ENCODE measurements at places on chromosomes 3 and 15.

GRCh38 chr15:42911058-42911592, 9.5 kb downstream of the TTBK2 start:
- no peak for DNase-seq

GRCh38 chr3:47251689-47252088, 30.9 kb downstream of the KIF9 start:
- DNase-seq: no peak

- peak; percentile 74 for DNase-seq
Observed at GRCh38 chr3:187856555-187856954, 111.3 kb upstream of the BCL6 start.

GRCh38 chr3:22569570-22569969, 633.6 kb upstream of the UBE2E2 start:
- no peak for DNase-seq

DNA sequence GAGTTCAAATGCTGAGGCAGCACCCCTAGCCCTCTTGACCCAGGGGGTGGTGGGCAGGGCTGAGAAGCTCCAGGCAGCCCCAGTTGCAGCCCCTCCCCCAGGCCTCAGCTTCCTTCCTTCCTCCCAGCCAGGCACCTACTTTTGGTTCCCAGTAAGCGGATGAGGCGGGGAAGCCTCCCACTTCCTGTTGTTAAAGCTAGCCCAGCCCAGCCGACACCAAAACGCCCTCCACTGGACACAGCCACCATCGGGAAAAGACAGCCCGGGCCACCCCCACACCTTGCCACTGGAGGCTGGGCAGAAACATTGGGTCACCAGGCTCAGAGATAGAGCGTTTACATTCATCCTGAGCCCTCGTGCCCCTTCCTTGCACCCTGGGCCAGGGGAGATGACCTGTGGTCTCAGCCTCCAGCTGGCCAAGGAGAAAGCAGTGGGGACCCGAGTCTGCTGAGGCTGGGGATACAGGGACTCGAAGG, 3.5 kb downstream of the DUSP7 start:
- peak; percentile 95 for DNase-seq

DNA sequence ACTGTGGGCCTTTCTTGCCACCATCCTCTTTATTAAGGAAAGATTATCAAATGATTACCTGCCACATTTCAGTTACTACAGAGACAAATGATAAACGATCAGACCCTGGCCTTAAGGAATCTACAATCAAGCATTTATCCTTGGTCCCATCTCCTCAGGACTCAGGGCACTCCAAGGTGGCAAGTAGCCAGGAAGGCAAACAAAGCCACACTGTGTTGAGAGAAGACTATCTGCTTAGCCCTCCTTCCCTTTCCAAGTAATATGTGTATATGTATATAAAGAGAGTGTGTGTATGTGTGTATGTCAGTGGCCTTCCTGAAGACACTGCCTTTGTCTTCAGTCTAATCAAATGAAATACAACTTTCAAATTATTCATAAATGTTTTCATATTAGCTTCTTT, 490.1 kb upstream of the ATP11B start:
- no peak for DNase-seq

GRCh38 chr15:77120576-77120975, 49.7 kb upstream of the TSPAN3 start:
- DNase-seq: no peak

DNA sequence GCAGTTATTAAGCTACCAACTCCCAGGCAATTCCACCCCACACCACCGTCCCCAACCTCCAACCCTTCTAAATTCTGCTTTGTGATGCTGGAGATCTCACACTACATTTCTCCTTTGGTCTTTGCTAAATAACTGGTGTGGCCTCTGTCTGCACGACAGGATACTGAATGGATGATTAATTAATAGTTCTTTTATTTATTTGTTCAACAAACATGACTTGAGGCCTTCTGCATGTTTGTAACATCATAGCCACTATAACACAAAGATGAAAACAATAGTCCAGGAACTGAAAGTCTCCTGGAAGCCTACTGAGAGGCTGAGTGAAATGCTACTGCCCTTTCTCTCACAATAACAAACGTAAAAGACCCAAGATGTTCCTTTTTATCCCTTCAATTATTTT, 609.5 kb upstream of the UBE2E2 start:
- DNase-seq: no peak

- DNase-seq: no peak
Observed at GRCh38 chr15:96123028-96123400, 207.5 kb upstream of the NR2F2 start.

- DNase-seq: no peak
Observed at GRCh38 chr3:51709675-51710074, 2.8 kb downstream of the GRM2 start.

GRCh38 chr15:57561041-57561711, 30.5 kb upstream of the MYZAP start:
- DNase-seq: peak; percentile 83

GRCh38 chr15:91369823-91370222, 269.8 kb downstream of the SV2B start:
- DNase-seq: peak; percentile 49

GRCh38 chr3:79767194-79767904, 449 bp downstream of the ROBO1 start:
- no peak for DNase-seq

GRCh38 chr3:14758297-14758696, 60.5 kb upstream of the FGD5 start:
- DNase-seq: no peak

- DNase-seq: no peak
Observed at GRCh38 chr3:74089814-74090213, 465.1 kb upstream of the PDZRN3 start.

GRCh38 chr3:3625544-3626271, 173.5 kb upstream of the LRRN1 start:
- DNase-seq: no peak

DNA sequence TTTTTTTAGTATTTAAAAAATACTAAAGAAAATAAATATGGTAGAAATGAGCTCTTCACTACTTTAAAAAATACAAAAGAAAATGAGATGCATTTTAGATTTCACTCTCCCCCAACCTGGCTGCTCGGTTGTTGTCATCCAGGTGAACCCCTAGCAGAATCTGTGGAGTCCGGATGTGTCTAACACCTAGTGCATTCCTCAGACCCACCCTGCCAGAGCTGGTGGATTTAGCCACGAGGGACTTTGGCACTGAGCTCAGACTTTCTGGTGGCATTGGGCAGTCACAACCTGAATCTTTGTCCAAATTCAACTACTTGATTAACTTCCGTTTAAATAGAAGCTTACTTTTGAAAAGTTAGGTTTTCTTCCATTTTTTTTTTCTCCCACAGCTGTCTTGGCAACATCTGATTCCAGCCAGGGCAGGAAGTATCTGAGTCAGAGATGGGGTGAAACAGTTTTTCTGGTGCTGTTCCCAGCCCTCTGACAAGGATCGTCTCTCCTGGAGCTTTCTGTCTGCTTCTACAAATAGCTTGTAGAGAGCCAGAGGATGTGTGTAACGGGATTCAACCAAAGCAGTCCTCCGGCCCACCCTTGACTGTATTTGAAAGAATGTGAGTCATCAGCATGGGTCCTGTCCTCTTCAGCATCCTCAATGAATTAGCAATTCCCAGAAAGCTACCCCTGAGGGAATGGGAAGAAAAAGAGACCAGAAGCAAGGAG, 301.8 kb upstream of the MCTP2 start:
- no peak for DNase-seq

GRCh38 chr15:73799466-73799865, 46.3 kb upstream of the INSYN1 start:
- DNase-seq: no peak

DNA sequence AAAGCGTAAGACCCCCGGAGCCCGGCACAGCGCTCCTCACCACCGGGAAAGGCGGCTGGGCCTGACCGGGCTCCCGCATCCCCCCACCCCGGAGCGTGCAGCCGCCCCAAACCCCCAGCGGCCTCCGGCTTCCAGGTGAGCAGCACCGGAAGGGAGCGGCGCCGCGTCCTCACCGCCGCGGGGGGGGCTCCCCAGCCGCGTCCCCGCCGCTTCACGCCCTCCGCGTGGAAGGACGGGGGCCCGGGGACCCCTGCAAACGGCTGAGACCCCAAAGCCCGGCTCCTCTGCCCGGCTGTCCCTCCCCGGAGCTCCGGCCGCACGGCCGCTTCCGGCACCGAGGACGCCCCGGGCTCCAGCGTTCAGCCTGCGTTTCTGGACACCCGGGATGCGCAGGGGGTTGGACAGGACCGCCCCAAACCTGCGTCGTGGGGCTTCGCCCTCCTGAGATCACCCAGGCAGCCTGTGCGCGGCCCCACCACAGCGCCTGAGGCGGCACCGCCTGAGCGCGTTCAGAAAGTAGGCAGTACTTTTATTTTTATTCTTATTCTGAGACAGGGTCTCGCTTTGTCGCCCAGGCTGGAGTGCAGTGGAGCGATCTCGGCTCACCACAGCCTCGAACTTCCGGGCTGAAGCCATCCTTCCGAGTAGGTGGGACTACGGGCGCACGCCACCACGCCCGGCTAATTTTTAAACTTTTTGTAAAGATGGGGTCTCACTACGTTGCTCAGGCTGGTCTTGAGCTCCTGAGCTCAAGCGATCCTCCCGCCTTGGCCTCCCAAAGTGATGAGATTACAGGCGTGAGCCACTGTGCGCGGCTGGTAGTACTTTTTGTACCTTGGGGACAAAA, 51.6 kb upstream of the BLM start:
- peak; percentile 87 for DNase-seq

DNA sequence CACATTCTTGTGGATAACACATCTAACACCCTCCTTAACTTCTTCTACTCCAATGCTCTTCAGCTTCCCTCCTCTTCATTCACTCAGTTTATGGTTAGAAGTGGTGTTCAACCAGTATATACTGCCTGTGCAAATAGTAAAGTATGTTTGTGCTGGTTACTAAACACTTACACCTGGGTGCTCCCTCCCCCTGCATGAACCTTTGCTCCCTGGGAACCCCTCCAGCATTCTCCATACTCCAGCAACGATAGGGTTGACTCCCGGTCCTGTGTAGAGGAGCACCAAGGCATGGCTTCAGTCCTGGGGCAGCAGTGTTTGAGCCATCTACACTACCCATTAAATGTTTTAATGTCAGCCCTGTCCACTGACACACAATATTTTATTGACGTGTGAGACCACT, 407.5 kb upstream of the DPH6 start:
- DNase-seq: no peak

GRCh38 chr3:15120986-15121385, 22.0 kb upstream of the RBSN start:
- DNase-seq: no peak

All from suppressor macrophage (primary cell).